ENCODE measurements at places on chromosomes 1 and 21. TPM values are rescaled to one million over a fixed set of nuclear protein-coding genes. Genes with fewer than 3 reads are reported as not detected.
A peak's percentile ranks its signal among the peaks of the same experiment; 100 is the strongest.

- H3K4me3 ChIP-seq = no peak overlapping the region
- H3K27ac ChIP-seq = no peak overlapping the region
- no peaks in the 10 kb centered on the region for H3K27me3 ChIP-seq
- peaks cover 57% of the 10 kb centered on the region for H3K4me1 ChIP-seq
- H3K36me3 ChIP-seq = no peaks in the 10 kb centered on the region
- peak; percentile 70 for DNase-seq
These were observed 116.8 kb downstream of the CASZ1 start for GRCh38 chr1:10679496-10680220.

DNA sequence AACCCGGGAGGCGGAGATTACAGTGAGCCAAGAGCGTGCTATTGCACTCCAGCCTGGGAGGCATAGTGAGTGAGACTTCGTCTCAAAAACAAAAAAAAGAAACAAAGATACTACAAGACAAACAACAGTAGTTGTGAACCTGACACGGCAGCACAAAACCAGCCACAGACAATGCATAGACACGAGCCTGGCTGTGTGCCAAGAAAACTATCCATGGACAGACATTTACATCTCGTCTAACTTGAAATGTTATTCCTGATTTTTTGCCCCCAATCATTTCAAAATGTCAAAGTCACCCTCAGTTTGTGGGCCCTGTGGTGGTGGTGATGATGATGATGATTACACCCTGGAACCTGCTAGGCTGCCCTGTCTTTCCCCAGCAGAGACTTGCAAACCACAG lies 6.3 kb downstream of the KLHL21 start:
- DNase-seq = no peak
- no peaks in the 10 kb centered on the region for H3K36me3 ChIP-seq
- H3K4me3 ChIP-seq = no peak overlapping the region
- peaks cover 14% of the 10 kb centered on the region for H3K4me1 ChIP-seq
- no peak overlapping the region for H3K27ac ChIP-seq

- H3K27me3 ChIP-seq = no peaks in the 10 kb centered on the region
- peaks cover 12% of the 10 kb centered on the region for H3K4me1 ChIP-seq
- no peak for DNase-seq
- no peak overlapping the region for H3K27ac ChIP-seq
These were observed 4.2 kb upstream of the SIPA1L2 start for GRCh38 chr1:232634096-232634495.

The DENND1B gene
- 17.9 TPM for total RNA-seq

GRCh38 chr1:160954158-160955104 lies at the start of gene ITLN2:
Gene ITLN2, minus strand, starts transcription at chr1:160954809. Its CDS starts 68 bp downstream, at chr1:160954741.
- no peak within 1 kb of the TSS for H3K4me3 ChIP-seq
- no peaks in the 10 kb centered on the region for H3K27me3 ChIP-seq
- peaks cover 3% of the 10 kb centered on the region for H3K4me1 ChIP-seq
- peak; percentile 65 for DNase-seq
- H3K27ac ChIP-seq = no peak within 1 kb of the TSS
- H3K36me3 ChIP-seq = no peaks in the 10 kb centered on the region

The KCNJ9 gene
- not detected for total RNA-seq

DNA sequence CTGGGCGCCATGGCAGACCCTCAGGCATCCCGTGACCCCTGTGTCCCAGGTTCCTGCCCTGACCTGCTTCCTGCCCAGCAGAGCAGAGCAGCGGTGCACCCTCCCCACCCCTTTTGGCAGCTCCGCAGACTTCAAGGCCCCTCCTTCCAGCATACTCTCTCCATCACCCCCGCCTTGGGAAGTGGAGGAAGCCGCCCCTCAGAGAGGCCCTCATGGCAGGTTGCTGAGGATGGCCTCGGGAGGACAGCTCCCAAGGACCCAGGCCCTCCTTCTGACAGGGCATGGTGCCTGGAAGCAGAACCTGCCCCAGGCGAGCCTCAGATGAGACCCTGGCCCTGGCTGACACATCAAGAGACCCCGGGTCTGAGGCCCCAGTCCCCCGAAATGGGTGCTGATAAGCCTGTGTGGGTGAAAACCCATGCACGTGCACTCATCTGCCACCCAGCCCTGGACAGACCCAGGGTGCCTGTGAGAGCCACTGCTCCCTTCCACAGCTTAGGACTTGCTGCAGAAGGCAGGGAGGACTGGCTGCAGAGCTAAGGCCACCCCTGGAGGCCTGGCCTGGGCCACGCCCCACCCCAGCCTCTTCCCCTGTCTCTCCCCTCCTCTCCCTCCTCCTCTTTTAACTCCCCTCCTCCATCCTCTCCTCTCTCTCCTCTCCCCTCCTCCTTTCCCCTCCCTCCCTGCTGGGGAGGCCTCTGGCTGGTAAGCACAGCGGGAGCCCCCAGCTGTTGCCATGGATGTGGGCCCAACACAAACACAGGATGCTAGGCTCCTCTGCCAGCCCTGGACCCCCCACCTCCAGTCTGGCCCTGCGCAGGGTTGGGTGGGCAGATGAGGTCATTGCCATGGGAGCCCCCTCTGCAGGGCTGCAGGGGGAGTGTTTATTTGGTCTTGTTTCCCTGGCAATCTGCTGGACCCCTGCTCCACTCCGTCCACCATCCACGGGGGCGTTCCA lies 33.7 kb downstream of the WNT9A start:
- H3K36me3 ChIP-seq = no peaks in the 10 kb centered on the region
- peaks cover 27% of the 10 kb centered on the region for H3K4me1 ChIP-seq
- no peak overlapping the region for H3K4me3 ChIP-seq
- no peak for DNase-seq

GRCh38 chr1:175364424-175365076 lies 172.0 kb upstream of the KIAA0040 start:
- no peak overlapping the region for H3K27ac ChIP-seq
- no peaks in the 10 kb centered on the region for H3K36me3 ChIP-seq
- DNase-seq = no peak
- no peak overlapping the region for H3K4me3 ChIP-seq
- H3K4me1 ChIP-seq = no peaks in the 10 kb centered on the region

DNA sequence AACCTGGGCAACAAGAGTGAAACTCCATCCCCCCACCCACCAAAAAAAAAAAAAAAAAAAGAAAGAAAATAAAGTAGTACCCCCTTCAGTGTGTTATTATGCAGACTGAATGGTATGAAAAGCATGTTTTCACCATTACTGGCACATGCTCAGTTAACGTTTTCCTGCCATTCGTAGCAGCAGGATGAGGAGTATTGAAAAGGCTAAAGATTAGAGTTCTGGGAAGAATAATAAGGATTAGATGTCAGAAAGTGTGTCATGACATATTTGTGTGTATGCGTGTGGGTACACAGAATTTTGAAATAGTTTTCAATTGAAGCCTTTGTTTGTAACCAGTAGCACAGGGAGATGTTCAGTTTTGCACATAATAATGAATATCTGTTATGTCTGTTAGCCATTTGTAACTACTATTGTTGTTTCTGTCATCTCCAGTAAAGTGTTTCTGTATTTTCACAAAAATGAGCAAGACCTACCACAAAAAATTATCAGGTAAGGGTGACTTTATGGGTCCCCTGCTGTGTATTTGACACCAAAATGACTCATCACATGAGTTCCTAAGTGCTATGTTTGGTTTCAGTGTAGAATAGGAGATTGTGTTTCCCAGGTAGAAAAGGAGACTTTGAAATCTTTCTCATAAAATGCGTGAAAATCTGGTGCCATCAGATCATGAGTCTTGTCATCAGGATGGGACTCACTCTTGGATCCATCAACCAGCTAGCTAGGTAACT lies 358.9 kb downstream of the DISC1 start:
- no peaks in the 10 kb centered on the region for H3K27me3 ChIP-seq
- DNase-seq = no peak
- H3K4me3 ChIP-seq = no peak overlapping the region
- no peaks in the 10 kb centered on the region for H3K36me3 ChIP-seq

The FHAD1 gene
- 0.13 TPM for total RNA-seq

GRCh38 chr1:218809625-218810024 lies 364.1 kb upstream of the LYPLAL1 start:
- no peaks in the 10 kb centered on the region for H3K27me3 ChIP-seq
- no peaks in the 10 kb centered on the region for H3K36me3 ChIP-seq
- no peak overlapping the region for H3K4me3 ChIP-seq
- no peak overlapping the region for H3K27ac ChIP-seq

GRCh38 chr1:213448776-213449175 lies 397.7 kb downstream of the RPS6KC1 start:
- no peak overlapping the region for H3K27ac ChIP-seq
- no peak overlapping the region for H3K4me3 ChIP-seq
- H3K27me3 ChIP-seq = no peaks in the 10 kb centered on the region
- H3K4me1 ChIP-seq = no peaks in the 10 kb centered on the region
- H3K36me3 ChIP-seq = no peaks in the 10 kb centered on the region

DNA sequence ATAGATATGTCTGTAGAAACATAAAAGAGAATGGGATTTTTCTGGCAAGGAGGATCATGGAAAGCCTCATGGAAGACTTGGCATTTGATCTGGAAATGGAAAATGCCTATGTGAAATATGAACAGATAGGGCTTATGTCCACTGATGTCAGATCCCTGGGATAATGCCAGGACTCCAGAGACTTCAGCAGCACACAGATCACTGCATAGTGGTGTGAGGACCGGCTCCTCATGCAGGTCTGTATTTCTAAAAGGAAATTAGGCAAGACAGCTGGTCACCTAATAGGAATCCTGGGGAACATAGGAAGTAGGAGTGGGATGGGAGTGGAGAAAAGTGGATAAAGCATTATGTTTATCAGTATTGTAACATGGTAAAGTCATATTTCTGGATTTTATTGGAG lies 56.8 kb upstream of the IPO9 start:
- H3K4me3 ChIP-seq = no peak overlapping the region
- H3K27ac ChIP-seq = no peak overlapping the region
- no peak for DNase-seq
- no peaks in the 10 kb centered on the region for H3K27me3 ChIP-seq
- no peaks in the 10 kb centered on the region for H3K36me3 ChIP-seq
- no peaks in the 10 kb centered on the region for H3K4me1 ChIP-seq

The CR2 gene
- total RNA-seq = 0.17 TPM

The TBX15 gene
- 3.8 TPM for total RNA-seq

The LRRC38 gene
- total RNA-seq = 7.5 TPM

GRCh38 chr1:202123336-202123813 lies 658 bp downstream of the GPR37L1 start:
- no peak for DNase-seq
- H3K4me1 ChIP-seq = peaks cover 9% of the 10 kb centered on the region
- no peak overlapping the region for H3K4me3 ChIP-seq
- no peak overlapping the region for H3K27ac ChIP-seq
- H3K36me3 ChIP-seq = no peaks in the 10 kb centered on the region

DNA sequence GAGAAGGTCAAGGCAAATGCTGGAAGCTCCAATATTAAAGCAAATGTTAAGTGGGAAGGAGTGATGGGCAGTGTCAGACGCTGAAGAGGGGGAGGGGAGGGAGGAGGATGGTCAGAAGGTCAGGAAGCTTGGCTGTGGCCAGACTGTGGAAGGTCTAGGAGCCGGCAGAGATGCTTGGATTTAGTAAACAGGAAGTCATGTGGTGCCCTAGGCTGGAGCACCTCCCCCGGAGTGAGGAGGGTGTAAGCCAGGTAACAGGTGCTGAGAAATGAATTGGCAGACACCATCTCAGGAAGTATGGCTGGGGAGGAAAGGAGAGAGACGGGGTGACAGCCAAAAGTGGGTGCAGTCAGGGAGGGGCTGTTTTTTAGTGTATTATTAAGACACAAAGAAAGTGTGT lies 17.7 kb downstream of the CSMD2 start:
- H3K36me3 ChIP-seq = no peaks in the 10 kb centered on the region
- no peak overlapping the region for H3K27ac ChIP-seq
- H3K4me3 ChIP-seq = no peak overlapping the region
- H3K27me3 ChIP-seq = no peaks in the 10 kb centered on the region

DNA sequence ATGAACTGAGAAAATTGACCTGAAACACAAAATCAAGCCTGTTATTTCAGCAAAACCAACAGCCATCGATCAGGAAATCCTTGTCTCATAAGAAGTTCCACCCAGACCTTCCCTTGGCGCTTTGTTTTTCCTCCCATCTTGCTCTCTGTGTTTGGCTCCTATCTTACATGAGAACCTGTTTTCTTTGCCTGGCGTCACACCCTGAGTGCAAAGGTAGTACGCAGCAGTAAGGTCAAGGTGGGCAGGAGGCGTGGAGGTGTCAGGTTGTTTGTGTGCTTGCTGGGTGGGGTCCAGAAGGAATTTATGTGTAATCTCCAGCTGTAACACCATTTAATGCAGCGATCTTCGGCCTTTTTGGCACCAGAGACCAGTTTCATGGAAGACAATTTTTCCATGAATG lies 50.5 kb downstream of the C1orf21 start:
- H3K4me3 ChIP-seq = no peak overlapping the region
- no peaks in the 10 kb centered on the region for H3K36me3 ChIP-seq
- DNase-seq = no peak
- no peaks in the 10 kb centered on the region for H3K4me1 ChIP-seq
- no peak overlapping the region for H3K27ac ChIP-seq
- no peaks in the 10 kb centered on the region for H3K27me3 ChIP-seq

The MCOLN3 gene
- total RNA-seq = 16.4 TPM

DNA sequence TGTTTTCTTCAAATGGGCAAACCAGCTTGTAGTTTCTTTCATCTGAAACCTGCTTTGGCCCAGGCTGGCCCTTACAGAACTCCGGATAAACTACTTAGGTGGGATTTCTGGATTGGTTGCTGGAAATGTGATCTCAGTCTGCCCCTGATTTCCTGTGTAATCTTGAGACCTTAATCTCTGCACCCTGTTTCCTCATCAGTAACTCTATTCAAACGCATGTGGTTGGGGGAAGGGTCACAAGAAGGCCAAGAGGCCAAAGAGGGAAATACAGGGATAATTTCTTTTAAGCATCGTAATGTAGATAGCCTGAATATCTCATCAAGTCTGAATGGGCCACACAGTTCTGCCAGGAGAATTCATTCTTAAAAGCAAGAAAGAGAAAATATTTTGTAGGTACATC lies 483.6 kb downstream of the LTN1 start:
- H3K27me3 ChIP-seq = no peaks in the 10 kb centered on the region
- DNase-seq = no peak
- H3K4me3 ChIP-seq = no peak overlapping the region
- no peaks in the 10 kb centered on the region for H3K36me3 ChIP-seq
- H3K27ac ChIP-seq = no peak overlapping the region
- no peaks in the 10 kb centered on the region for H3K4me1 ChIP-seq

Data from hepatocyte (in vitro differentiated cells).